ENCODE measurements at places on chromosomes 3 and 15.

GRCh38 chr3:101803173-101803782, 24.3 kb downstream of the NXPE3 start:
- DNase-seq, result no peak

- no peak for DNase-seq
Observed at GRCh38 chr3:159884661-159885402, 103.8 kb upstream of the IL12A start.

GRCh38 chr3:196177967-196178366, 33.2 kb downstream of the ZDHHC19 start:
- DNase-seq, result no peak

DNA sequence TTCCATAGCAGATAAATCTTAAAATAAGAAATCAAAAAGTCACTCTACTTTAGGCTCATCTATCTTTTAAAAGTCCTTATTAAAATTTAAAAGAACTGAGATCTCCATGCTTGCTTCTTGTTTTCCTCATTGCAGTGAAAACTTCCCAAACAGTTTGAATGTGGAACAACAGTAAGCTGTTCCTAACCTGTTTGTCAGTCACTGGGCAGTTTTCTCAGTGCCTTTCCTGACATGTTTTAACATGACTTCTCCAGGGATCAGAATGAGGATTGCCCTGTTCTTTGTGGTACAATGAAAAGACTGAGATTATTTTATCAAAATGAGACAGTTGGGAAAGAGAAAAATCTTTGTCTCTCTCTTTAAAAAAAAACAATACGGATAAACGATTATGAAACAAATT, 774 bp downstream of the GPR87 start:
- DNase-seq, result no peak

- DNase-seq, result no peak
Observed at GRCh38 chr3:100128565-100128964, 14.3 kb upstream of the FILIP1L start.

All from stimulated activated CD8-positive, alpha-beta memory T cell treated with anti-CD3 and anti-CD28 coated beads, Interleukin-4, amount 100 ng/mL, for 1 hour (primary cell).